Stimulated activated CD4-positive, alpha-beta T cell treated with anti-CD3 and anti-CD28 coated beads, Interleukin-4, amount 100 ng/mL, for 4 hours (primary cell): ENCODE measurements at places on chromosomes 12 and 14.
A peak's percentile ranks its signal among the peaks of the same experiment; 100 is the strongest.

DNA sequence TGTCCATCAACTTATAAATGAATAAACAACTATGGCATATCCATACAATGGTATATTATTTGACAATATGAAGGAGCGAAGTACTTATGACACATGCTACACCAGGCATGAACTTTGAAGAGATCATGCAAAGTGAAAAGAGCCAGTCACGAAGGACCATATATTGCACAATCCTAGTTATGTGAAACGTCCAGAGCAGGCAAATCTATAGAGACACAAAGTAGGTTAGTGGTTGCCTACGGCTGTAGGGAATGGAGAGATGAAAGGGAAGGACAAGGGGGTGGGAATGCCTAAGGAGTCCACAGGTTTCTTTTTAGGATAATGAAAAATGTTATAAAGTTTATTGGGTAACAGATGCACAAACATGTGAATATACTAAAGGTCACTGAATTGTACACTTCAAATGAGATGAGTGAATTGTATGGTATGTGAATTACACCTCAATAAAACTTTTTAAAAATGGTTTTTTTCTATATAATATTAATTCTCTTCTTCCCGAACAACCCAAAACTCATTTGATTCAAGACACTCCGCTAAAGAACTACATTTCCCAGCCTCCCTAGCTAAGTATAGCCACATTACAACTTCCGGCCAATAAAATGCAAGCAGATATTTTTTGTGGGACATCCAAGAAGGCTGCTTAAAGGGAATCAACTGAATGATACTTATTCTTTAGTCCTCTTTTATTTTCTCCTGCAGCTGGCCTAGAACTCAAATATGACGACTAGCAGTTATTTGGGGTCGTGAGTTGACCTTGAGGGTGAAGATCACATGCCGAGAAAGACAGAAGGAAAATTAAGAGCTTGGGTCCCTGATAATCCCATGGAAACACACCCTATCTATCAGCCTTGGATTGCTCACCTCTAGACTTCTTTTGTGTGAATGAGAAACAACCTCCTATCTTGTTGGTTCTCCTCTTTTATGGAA, 187.2 kb downstream of the TTC8 start:
- DNase-seq: no peak

- no peak for DNase-seq
Observed at GRCh38 chr12:108313606-108314351, 25.3 kb downstream of the CMKLR1 start.

GRCh38 chr12:111362687-111363475, 6.0 kb downstream of the PHETA1 start:
- no peak for DNase-seq

DNA sequence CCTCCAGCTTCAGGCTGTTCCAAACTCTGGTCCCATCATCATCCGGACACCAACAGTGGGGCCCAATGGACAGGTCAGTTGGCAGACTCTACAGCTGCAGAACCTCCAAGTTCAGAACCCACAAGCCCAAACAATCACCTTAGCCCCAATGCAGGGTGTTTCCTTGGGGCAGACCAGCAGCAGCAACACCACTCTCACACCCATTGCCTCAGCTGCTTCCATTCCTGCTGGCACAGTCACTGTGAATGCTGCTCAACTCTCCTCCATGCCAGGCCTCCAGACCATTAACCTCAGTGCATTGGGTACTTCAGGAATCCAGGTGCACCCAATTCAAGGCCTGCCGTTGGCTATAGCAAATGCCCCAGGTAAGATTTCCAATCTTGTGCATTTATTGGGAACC, 3.3 kb downstream of the SP1 start:
- DNase-seq: no peak

- DNase-seq: no peak
Observed at GRCh38 chr14:42642787-42643186, 1036.1 kb downstream of the LRFN5 start.

DNA sequence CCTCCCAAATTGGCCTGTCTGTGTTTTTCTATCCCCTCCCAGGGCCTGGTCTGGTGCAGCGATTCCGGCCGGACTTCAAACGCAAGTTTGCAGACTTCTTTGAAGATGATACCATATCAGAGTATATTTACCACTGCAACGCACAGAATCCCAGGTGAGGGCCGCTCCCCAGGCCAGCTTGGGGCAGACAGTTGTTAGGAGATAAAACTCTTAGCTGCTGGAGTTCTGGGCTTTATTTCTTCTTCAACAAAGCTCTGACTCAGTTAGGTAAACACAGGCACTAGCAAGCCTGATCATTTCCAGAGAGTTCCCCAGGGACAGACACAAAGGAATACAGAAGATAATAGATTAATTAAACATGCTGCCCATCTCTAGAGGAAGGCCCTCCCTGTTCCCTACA, 8.3 kb downstream of the ABHD4 start:
- no peak for DNase-seq

- no peak for DNase-seq
Observed at GRCh38 chr12:41485203-41485602, 297.1 kb downstream of the PDZRN4 start.

- DNase-seq: peak; percentile 52
Observed at GRCh38 chr14:73786636-73787485, 64.8 kb upstream of the PTGR2 start.
